ENCODE measurements at places on chromosomes 16 and 17. TPM values are rescaled to one million over a fixed set of nuclear protein-coding genes. Genes with fewer than 3 reads are reported as not detected.

KRTAP1-5 gene
- not detected for total RNA-seq

TP53TG3F gene
- not detected for total RNA-seq

DNA sequence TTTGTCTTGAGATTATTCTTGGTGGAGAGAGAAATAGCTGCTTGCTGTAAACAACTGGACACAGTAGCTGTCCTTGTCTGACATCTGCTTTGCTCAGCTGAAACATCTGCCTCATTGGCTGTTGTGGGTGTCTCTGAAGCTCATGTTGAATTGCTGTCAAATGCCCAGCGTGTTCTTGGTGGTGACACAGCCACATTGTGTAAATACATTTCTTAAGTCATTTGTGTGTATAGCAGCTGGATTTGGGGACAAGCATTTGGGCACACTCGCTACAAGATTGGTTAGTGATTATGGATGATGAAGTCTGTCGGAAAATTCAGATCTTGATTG, 5.3 kb downstream of the FAM234A start:
- peak overlapping the region; percentile 61 for H3K27ac ChIP-seq
- no peak overlapping the region for H3K4me3 ChIP-seq
- no peaks in the 10 kb centered on the region for H3K36me3 ChIP-seq
- peaks cover 32% of the 10 kb centered on the region for H3K4me1 ChIP-seq

DNA sequence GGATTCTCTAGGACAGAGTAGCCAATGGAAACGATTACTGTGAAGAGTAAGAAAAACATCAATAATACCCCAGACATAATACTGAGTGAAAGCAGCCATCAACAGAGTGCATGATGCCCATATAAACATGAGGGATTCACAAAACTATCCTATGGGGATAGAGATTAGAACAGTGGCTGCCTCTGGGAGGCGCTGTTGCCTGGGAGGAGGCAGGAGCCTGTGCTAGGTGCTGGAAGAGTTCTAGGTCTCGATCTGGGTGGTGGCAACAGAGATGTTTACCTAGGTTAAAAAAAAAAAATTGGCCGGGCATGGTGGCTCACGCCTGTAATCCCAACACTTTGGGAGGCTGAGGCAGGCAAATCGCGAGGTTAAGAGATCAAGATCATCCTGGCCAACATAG, 7.9 kb downstream of the FA2H start:
- H3K36me3 ChIP-seq, result no peaks in the 10 kb centered on the region
- H3K27ac ChIP-seq, result no peak overlapping the region
- H3K4me3 ChIP-seq, result no peak overlapping the region
- H3K27me3 ChIP-seq, result peaks cover 39% of the 10 kb centered on the region
- DNase-seq, result no peak

- no peak for DNase-seq
- H3K4me3 ChIP-seq, result no peak overlapping the region
- H3K27ac ChIP-seq, result no peak overlapping the region
- H3K27me3 ChIP-seq, result no peaks in the 10 kb centered on the region
These were observed 10.0 kb downstream of the MAP2K6 start for GRCh38 chr17:69424287-69425041.

GRCh38 chr16:25210758-25211157, 6.0 kb upstream of the AQP8 start:
- no peak for DNase-seq
- no peaks in the 10 kb centered on the region for H3K4me1 ChIP-seq
- H3K27ac ChIP-seq, result no peak overlapping the region
- H3K4me3 ChIP-seq, result no peak overlapping the region

C17orf50 gene
- total RNA-seq, result not detected

GJC1 gene
- total RNA-seq, result 17.8 TPM

DNA sequence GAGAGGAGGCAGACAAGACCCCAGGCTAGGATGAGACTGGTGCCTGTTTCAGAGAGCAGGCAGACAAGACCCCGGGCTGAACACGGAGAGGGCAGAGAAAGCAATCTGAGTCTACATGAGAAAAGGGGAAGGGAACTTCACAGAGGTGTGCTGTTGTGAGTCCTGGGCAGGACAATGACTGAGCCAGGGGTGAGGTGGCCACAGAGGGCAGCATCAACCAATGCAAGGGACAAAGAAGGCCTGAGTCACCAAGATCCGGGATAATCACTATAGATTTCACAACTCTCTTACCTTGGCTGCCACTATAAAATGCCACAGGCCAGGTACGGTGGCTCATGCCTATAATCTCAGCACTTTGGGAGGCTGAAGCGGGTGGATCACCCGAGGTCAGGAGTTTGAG, 89.0 kb downstream of the SLC39A11 start:
- no peak overlapping the region for H3K4me3 ChIP-seq
- no peak overlapping the region for H3K27ac ChIP-seq
- no peak for DNase-seq
- no peaks in the 10 kb centered on the region for H3K36me3 ChIP-seq

ABCC6 gene
- 1.9 TPM for total RNA-seq

CACNA1G gene
- total RNA-seq, result 0.14 TPM

DNA sequence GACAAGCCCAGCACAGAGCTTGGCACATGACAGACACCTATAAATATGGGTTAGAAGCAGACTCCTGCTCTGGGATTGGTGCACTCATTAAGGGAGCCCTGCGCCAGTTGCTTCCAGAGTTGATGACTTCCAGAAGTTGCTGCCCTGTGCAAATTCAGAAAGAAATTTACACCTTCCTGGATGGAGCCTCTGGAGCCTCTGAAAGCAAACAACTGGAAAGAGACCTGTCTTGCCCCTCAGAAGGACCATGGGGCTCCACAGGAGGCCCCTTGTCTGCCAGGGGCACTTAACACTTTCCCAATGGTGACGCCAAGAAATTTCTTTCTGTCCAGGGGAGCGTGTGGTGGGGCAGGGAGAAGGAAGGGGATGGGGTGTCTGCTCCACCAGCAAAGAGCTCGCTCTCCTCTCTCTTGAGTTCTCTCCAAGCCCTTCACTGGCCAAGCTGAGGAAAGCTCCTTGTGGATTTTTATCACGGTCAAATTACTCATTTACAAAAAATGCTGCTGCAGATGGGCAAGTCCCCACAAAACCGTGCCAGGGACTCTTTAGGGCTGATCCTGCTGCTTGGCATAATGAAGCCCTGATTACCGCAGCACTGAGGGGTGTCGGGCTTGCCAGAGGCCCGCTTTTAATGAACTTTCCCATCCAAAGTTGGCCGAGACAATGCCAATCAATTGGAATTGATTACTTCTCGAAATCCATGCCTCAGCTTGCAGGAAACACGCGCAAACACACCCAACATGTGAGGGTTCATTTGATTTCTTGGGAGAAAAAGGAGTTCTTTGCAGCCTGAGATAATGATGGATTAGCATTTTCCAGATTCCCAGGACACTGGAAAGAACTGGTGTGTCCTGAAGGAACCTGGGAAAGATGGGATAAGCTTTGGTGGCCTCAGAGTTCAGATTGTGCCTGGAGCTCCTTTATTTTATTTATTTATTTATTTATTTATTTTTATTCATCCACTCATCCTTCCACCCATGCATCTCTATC, 583.6 kb upstream of the CDH5 start:
- H3K27ac ChIP-seq, result no peak overlapping the region
- no peak for DNase-seq
- no peaks in the 10 kb centered on the region for H3K4me1 ChIP-seq
- H3K4me3 ChIP-seq, result no peak overlapping the region
- no peaks in the 10 kb centered on the region for H3K27me3 ChIP-seq
- no peaks in the 10 kb centered on the region for H3K36me3 ChIP-seq

CES5A gene
- total RNA-seq, result not detected

GRCh38 chr17:77833769-77834168, 124.7 kb upstream of the TNRC6C start:
- no peak overlapping the region for H3K4me3 ChIP-seq
- peaks cover 39% of the 10 kb centered on the region for H3K4me1 ChIP-seq
- H3K27me3 ChIP-seq, result no peaks in the 10 kb centered on the region
- no peak for DNase-seq
- H3K36me3 ChIP-seq, result no peaks in the 10 kb centered on the region

DNA sequence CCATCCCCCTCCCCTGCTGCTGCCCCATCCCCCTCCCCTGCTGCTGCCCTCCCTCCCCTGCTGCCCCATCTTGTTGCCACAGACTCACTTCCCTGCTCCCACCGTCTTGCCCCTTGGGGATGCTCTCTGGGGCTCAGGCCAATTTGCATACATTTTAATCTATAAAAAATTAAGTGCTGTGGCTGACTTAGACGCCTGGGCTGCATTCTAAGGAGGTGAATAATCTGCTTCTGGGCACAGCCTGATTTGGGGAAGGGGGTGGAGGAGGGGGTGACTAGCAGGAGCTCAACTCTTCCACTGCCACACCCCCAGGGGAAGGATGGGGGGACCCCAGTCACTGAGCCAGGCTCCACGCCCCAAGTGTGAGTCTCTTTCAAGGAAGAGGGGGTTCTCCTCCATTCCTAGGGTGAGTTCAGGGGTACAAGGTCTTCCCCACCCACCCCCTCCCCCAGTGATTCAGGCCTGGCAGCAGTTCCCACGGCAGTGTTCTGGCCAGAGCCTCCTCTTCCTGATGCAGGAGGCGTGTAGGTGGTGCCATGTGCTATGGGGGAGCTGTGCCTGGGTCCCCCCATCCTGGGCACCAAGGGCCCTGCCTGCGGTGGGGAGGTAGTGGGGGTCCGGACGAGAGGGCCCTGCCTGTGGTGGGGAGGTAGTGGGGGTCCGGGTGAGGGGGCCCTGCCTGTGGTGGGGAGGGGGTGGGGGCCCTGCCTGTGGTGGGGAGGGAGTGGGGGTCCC, 5.0 kb downstream of the DPH1 start:
- no peak overlapping the region for H3K4me3 ChIP-seq
- peaks cover 13% of the 10 kb centered on the region for H3K4me1 ChIP-seq
- no peak overlapping the region for H3K27ac ChIP-seq

DNA sequence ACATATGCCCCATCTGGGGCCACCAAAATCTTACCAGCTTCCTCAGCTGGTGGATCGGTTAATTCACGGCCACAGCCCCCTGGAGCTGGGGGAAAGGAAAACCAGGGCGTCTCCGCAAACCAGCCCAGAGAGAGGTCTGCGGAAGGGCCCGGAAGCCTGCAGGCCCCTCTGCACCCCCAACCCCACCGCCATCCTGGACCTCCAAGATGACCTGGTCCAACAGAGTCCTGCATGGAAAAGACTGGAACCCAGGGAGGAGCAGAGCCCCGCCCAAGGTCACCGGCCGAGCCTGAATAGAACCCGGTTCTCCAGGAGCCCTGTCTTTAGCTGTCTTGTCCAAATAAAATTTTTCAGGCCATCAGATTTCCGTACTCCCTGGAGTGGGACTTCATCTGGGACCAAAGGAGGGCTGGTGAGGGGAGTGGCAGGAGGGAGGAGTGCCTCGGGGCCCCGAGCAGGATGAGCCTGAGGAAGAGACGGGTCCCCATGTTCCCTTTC, 37.4 kb upstream of the NDRG4 start:
- peak overlapping the region; percentile 90 for H3K4me3 ChIP-seq
- peaks cover 11% of the 10 kb centered on the region for H3K4me1 ChIP-seq
- peak overlapping the region; percentile 47 for H3K27ac ChIP-seq
- H3K27me3 ChIP-seq, result peaks cover 69% of the 10 kb centered on the region
- no peak for DNase-seq
- no peaks in the 10 kb centered on the region for H3K36me3 ChIP-seq

DNA sequence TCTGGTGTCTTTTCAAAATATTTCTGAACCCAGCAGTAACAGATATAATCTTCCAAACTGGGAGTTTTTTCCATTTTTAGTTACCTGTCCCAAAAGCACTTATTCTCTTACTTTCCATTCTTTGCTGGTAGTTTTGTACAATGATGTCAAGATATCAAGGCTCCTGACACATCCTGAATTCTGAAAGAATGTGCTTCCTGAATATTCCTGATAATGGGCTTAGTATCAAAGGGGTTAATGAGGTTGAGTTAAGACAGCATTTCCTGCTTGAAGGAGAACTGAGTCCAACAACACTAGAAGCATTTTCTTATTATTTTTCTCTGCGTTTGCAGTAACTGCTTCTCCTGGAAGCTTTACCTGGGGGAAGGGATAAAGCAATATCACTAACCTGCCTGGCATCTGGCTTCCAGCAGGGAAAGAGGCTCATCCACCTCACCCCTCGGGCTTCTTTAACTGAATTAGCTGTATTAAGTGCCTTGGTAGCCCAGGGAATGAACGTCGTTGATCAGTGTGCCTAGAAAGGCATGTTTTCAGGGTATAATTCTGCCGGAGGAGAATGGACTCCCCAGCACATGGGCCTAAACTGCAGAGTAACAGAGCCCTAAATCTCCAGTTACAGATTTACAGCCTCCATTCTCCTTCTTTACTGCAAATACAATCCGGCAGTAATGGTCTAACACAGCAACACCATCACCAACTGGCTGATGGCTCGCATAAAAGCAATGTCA, 134.4 kb downstream of the SNX11 start:
- no peaks in the 10 kb centered on the region for H3K36me3 ChIP-seq
- H3K4me1 ChIP-seq, result peaks cover 47% of the 10 kb centered on the region
- no peak for DNase-seq
- H3K4me3 ChIP-seq, result no peak overlapping the region

APOBR gene
- 0.60 TPM for total RNA-seq

GRCh38 chr16:75264457-75264998, 13.1 kb upstream of the BCAR1 start:
- H3K36me3 ChIP-seq, result peaks cover 6% of the 10 kb centered on the region
- peak overlapping the region; percentile 97 for H3K27ac ChIP-seq
- H3K27me3 ChIP-seq, result no peaks in the 10 kb centered on the region

DNA sequence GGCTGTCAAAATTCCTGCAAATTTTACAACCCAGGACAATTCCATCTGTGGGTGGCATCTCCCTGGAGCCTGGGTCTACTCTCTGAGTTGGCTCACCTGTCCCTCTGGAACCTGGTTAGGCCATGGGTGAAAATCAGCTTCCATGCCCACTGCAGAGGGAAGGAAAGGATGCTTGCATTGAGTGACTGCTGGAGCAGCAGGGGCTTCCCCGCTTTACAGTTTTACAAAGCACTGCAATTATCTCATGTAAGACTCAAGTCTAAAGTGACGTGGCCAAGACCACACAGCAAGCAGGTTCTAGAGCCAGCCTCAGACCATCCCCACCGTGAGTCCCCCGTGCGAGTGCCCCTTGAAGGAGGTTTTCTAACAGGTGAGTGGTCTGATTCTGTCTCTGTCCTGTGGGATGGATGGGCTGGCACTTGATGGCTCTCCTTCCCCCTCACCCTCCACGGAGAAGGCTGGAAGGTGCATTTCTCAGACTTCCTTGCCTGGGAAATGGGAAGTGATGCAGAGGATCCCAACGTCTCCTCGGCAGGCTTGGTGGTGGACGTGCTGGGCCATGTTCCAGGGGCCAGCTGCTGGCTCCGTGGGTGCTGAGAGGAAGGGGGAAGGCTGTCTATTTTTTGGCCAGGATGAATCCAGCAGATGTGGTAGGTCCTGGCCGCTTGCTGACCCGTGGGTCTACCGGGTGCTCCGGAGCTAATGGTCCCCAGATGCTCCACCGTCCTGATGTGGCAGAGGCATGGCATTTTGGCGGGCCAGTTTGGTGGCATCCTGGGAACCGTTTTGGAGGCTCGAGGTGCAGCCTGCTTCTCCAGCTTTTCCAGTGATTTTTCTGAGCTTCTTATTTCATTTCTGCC, 26.3 kb upstream of the CBX4 start:
- H3K36me3 ChIP-seq, result no peaks in the 10 kb centered on the region
- H3K27me3 ChIP-seq, result peaks cover 56% of the 10 kb centered on the region
- H3K27ac ChIP-seq, result no peak overlapping the region
- no peak overlapping the region for H3K4me3 ChIP-seq
- H3K4me1 ChIP-seq, result peaks cover 5% of the 10 kb centered on the region

GRCh38 chr16:24289166-24289700, 33.1 kb downstream of the CACNG3 start:
- H3K4me1 ChIP-seq, result no peaks in the 10 kb centered on the region
- DNase-seq, result no peak
- H3K27ac ChIP-seq, result no peak overlapping the region
- H3K4me3 ChIP-seq, result no peak overlapping the region
- H3K27me3 ChIP-seq, result peaks cover 12% of the 10 kb centered on the region

GRCh38 chr17:68006797-68007196, 10.5 kb upstream of the C17orf58 start:
- no peaks in the 10 kb centered on the region for H3K36me3 ChIP-seq
- H3K27ac ChIP-seq, result no peak overlapping the region
- peak; percentile 28 for DNase-seq
